ENCODE measurements at places on chromosomes 4 and X.

DNA sequence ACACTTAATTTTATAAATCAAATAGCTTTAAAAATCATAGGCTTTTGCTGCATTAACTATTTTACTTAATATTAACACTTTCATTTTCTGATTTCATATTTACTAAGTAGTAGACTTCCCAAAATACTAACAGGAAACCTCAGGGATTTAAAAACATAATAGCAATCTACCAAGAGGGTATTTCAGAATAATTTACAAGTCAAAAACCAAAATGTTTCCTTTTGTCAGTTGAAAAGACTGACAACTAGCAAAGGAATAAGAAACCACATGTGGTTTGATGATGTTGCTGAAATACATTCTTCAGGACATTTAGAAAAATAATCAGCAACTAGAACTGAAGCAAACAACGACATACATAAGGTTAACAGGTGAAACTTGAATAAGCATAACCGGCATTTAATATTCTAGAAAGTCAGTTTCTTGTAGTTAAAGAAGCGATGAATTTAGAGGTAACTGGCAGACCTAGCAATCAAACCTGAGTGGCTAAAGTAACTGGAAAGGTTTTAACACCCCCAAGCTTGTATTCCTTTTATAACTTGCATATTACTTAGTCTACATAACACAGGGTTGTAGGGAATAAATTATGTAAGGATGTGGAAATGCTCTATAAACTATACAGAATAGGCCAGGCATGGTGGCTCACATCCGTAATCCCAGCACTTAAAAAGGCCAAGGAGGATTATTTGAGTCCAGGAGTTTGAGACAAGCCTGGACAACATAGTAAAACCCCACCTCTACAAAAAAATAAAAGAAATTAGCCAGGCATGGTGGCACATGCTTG is 40.0 kb downstream of the DHX15 start:
- no peak for DNase-seq

DNA sequence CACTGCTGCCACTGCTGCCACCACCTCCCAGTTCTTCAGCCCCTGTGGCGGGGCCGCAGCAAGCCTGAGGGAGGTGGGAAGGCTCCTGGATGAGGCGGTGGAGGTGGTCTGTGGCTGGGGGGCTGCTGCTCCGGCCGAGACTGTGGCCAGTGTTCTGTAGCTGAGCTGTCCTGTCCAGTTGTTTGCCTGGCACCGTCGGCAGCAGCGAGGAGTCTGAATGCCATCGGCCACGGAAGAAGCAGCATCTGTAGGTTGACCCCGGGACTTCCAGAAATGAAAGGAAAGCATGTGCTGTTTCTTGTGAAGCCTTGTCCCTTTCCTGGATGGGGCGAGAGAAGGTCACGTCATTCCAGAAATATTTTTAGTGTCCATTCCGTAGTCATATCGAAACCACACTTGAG is 3.3 kb downstream of the C4orf54 start:
- DNase-seq = no peak

- no peak for DNase-seq
These were observed 516.5 kb upstream of the CNKSR2 start for GRCh38 chrX:20857746-20858145.

DNA sequence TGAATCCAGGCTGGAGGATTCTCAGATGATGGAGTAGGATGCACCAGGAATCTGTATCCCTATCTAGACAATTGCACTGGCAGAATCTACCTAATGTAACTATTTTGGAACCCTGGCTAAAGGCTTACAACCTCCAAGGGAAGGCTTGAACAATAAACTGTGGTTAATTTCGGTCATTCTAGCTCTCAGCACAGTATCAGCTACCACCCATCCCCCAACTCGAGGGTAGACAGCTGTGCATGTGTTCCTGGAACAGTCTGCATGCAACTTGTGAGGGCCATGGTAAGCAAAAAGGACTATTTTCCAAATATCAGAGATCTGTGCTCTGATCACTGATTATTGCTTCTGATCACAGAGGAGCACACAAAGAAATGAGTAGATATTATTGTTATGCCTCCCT is 34.0 kb downstream of the ELF2 start:
- no peak for DNase-seq

GRCh38 chrX:109958266-109958665 is 44.6 kb upstream of the TMEM164 start:
- DNase-seq = no peak

- DNase-seq = no peak
These were observed 50.2 kb upstream of the PDE5A start for GRCh38 chr4:119678761-119679160.

DNA sequence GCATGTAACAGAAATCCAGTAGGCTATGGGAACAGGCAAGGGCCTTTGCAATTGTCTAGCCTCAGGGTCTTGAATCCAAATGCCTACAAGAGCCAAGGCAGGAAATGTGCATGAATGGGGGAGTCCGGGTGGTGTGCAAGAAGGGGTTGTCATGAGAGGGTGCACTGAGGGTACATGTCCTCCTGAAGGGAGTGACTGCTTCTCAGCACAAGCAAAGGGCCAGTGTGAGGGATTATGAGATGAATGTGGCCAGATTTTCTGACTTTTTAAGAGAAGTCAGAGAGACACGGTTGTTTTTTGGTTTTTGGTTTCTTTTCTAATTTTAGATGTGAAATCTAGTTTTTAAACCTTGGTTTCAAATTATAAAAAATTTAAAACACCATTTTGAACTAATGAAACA is 76.5 kb upstream of the LSM6 start:
- no peak for DNase-seq

DNA sequence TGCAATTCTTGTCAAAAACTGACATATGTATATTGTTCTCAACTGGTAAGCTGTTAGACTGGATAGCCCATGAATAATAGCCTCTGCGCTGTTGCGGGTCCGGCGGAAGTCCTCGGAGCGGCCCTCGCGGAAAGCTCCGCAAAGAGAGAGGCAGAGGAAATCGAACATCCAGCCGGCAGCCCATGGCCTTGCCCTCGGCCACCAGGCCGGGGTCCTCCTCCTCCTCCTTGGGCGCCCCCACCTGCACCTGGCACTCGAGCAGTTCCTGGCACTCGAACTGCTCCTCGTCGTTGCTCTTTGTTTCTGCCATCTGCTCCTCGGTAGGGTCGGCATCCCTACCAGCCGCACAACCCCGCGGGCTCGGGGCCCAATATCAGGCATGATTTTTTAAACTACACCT is 1176.3 kb downstream of the PCDH18 start:
- DNase-seq = no peak

DNA sequence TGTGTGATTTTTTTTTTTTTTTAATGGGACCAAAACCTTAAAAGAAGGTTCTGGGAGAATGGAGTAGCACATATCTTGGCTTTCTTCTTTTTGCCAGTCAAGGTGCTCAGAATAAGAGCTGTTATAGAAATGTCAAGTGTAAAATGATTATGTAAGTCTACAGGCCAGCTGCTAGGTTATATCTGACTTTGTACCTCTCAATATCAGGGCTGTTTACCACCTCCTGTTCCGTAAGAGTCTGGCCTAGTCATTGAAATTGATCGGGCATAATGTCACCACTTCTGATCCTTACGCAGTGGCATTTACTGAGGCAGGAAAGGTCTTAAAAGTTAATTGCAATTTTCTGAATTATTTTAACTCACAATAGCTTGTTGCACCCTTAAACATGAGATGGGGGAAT is 41.1 kb downstream of the LIMCH1 start:
- DNase-seq = no peak

GRCh38 chr4:102705391-102705935 is 55.3 kb downstream of the MANBA start:
- no peak for DNase-seq

GRCh38 chrX:129984111-129984958 is 1.9 kb downstream of the BCORL1 start:
- no peak for DNase-seq

DNA sequence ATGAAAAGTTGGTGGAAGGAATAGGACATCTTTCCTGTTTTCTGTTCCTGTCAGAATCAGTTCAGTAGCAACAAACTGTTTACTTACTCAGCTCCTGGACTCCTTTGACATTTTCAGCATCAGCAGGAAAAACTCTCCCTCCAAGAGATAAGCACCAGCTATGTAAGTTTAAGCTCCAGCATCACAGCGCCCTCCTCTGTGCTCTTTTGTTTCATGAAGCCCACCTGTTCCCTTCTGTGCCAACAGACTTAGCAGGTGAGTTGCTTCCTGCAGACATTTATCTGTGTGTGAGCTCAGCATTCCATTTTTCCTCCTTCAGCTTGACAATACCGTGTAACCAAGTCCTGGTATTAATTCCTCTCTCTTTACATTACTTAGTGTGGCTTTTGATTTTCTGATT is 644.1 kb upstream of the AGA start:
- no peak for DNase-seq

DNA sequence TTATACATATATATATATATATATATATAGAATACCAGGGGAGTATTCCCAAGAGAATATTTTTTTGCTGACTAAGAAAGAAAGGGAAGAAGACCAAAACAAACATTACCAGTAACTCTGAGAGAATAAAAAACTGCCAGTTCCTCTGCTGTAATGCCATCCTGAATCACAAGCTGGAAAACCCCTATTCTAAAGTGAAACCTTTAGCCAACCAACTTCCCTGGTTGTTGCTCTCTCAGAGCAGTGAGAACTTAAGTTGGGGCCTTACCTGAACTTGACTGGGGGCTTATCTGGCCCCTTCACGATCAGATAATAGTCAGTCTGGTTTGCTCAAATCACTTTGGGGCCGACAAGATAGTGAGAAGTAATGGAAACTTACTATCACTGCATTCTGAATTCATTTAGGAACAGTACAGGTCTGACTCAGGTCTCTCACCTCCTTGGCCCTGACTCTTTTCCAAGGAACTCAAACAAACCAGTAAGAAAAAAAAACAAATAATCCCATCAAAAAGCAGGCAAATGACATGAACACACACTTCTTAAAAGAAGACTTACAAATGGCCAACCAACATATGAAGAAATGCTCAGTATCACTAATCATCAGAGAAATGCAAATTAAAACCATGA is 62.5 kb downstream of the CD40LG start:
- no peak for DNase-seq

DNA sequence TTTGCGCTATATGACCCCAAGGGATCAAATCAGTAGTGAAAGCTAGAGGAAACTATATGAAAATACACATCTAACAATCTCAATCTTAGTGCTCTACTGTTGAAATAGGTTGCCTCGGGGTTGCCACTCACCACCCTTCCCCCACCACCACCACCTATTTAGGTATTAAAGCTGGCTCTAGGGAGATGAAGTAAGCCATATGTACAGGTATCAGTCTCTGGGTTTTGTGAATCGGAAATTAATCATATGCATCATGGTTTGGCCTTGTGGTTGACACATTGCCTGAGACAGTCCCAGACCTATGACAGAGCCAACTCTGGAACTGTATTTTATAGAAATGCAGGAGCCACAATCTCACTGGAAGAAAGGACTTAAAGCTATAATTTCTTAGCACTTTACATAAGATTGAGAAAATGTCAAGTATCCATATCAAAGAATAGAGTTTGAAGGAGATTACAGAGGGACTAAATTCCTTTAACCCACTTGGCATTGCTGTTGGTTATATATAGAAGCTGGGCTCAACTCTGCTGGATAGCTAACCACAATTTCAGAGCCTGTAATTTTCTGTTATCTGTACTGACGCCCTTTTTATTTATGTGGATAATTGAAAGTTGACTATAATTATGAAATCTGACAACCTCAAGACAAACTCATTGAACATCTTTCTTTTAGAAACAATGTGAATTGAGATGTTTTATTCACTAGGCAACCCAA is 26.7 kb upstream of the BMP2K start:
- no peak for DNase-seq

- no peak for DNase-seq
These were observed 36.8 kb upstream of the IL1RAPL1 start for GRCh38 chrX:28550331-28550872.
